Activated CD8-positive, alpha-beta memory T cell treated with anti-CD3 and anti-CD28 coated beads for 24 hours (primary cell): ENCODE measurements at places on chromosomes 4 and X.

- no peak for DNase-seq
These were observed 39.3 kb downstream of the DOCK11 start for GRCh38 chrX:118534716-118535493.

- no peak for DNase-seq
These were observed 26.7 kb upstream of the RBM47 start for GRCh38 chr4:40656201-40656863.

DNA sequence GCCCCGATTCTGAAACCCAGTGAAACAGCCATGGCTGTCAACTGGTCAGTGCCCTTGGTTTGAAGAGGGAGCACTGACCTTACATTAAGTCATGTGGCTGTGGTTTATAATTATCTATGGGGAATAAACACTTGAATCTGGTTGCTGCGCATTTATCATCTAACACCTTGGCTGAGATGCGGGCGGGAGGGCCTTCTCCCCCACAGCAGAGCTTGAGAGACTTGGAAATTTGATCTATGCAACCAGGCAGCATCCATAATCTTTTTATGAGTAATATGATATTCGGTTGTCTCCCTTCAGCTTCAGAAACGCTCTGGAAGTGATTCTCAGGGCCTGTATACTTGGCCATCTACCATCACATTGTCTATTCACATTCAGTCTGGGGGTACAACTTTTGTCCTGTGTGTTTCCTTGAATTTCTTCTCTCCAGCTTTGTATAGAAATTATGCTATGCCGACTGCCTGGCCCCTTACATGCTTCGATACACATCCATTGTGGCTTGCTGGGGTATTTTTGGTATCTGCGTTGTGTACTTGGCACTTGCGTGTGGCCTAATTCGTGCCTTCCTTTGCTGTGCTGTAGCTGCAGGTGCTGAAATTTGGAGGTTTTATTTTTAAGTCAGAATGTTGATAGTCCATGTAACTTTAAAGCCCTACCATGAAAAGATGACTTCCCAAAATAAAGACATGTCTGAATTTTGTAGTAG is 321.6 kb downstream of the ARHGAP10 start:
- no peak for DNase-seq

- DNase-seq, result no peak
These were observed 349.9 kb downstream of the BMPR1B start for GRCh38 chr4:95107635-95108034.

DNA sequence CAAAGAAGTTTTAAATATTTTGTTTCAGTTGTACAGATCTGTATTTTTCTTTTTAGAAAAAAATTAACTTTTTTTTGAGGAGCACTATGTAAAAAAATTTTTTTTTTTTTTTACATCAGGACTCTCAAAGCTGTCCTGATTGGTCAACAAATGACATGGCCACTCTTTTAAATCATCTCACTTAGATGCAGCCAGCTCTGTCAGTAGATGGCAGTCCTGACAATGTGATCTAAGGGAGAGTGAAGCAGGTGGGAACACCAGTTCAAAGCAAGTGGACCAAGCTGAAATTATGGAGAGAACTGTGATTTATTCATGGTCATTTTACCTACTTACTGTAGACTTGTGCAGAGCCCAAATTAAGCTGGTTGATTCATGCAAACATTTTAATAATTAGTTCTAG is 174.7 kb upstream of the GPRIN3 start:
- DNase-seq, result no peak

- no peak for DNase-seq
These were observed 389.5 kb upstream of the GRID2 start for GRCh38 chr4:91914176-91914804.

- DNase-seq, result no peak
These were observed 86.4 kb downstream of the PPA2 start for GRCh38 chr4:105387466-105387865.

- DNase-seq, result no peak
These were observed 255.9 kb downstream of the ADAMTS3 start for GRCh38 chr4:72313121-72313520.
